Stimulated activated CD4-positive, alpha-beta T cell treated with anti-CD3 and anti-CD28 coated beads, Interleukin-12 subunit alpha, Interleukin-12 subunit beta, amount 100 ng/mL, for 48 hours (primary cell): ENCODE measurements at places on chromosomes 3 and 15.

GRCh38 chr3:12180218-12180617 lies 21.5 kb upstream of the TIMP4 start:
- no peak for DNase-seq

DNA sequence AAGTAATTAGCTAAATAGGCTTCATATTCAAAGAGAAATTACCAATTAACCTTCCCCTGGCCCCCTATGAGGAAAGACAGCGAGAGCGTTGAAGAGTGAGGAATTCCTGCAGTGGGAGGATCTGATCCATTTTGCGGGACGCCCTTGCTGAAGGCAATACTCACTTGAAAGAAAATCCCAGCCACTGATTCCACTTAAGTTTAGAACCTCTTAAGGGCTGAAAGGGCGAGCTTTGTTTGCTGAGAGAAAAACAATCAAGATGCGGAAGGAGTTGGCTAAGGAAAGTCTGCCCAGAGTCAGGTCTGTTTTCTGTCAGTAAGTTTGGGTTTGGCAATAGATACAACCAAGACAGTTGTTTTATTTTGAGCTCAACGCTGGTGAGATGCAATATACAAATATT lies 102.8 kb upstream of the GBE1 start:
- no peak for DNase-seq

DNA sequence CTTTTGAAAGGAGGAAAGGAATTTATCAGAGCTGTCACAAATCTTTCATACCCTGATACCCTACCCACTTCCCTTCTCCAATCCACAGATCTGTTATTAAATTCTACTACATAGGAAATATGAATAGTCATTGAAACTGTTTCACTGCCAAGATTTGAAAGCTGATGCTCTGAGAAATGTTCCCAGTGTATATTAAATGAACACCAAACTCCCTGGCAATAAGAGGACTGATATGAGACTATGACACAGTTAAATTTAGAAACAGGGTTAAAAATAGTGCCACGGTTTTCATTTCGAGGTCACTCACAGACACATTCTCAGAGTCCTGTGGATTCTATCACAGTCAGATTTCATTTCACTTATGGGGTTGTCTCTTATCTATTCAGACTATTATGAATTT lies 27.2 kb upstream of the GBE1 start:
- DNase-seq = no peak

GRCh38 chr3:149020839-149021252 lies 29.5 kb downstream of the GYG1 start:
- no peak for DNase-seq

- DNase-seq = no peak
These were observed 8.0 kb downstream of the CHD2 start for GRCh38 chr15:92907896-92908712.

- DNase-seq = no peak
These were observed 17.3 kb downstream of the IL16 start for GRCh38 chr15:81213982-81214381.

- DNase-seq = no peak
These were observed 238.9 kb downstream of the SUCLG2 start for GRCh38 chr3:67415511-67415910.

- DNase-seq = no peak
These were observed 135.2 kb upstream of the BCL6 start for GRCh38 chr3:187880441-187880840.

GRCh38 chr15:71131601-71132362 lies 16.5 kb downstream of the THSD4 start:
- no peak for DNase-seq

GRCh38 chr15:83018436-83018835 lies 7.0 kb upstream of the C15orf40 start:
- DNase-seq = no peak

DNA sequence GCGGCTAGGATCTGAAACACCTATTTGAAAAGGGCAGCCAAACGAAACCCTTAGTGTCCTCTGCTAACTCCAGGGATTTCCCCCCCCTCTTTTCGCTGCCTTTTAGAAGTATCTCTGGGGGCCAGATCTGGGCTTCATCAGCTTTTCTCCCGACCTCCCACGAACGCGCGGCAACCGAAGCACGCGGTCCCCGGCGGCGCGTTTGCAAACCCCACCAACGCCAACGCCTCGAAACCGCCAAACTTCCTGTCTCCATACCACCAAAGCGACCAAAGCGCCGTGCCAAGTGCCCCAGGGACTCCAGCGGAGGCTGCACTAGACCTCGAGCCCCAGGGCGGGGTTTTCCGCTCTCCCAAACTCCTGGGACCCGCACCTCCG lies 155.8 kb upstream of the FRMD4B start:
- no peak for DNase-seq
